Colonic mucosa (tissue), 4 donors: ENCODE measurements at places on chromosomes 3 and 15.

DNA sequence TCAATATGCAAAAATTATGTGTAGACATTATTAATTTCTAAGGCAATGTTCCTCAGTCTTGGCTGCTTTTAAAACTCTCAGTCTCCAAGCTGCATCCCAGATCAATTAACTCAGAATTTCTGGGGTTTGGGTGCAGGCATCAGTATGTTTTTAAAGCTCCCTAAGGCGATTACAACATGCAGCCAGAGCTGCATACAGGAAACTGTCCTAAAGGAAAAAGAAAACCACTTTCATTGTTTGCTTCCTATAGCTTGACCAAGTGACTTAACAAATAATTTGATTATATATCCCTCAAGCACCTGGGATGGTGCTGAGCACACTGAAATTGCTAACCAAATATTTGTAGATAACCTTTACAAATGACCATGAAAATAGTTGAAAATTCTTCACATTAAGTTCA lies 194.7 kb downstream of the DTWD1 start:
- no peak for DNase-seq

DNA sequence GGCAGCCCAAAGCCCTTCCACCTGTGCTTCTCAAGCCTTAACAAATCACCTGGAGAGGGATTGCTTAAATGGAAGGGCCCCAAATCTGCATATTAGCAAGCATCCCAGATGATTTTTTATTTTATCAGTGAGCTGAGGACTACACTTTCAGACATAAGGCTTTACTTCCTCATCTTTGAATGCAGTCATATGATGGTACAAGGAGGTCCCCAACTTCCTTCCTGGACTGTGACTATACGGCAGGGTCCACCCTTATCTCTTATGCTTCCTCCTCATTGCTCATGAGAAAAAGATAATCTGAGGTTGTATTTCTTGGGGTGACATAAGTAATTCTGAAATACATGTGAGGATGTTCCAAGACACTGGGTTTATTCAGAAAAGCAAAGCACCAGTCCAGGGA lies 13.7 kb upstream of the HEG1 start:
- no peak for DNase-seq

DNA sequence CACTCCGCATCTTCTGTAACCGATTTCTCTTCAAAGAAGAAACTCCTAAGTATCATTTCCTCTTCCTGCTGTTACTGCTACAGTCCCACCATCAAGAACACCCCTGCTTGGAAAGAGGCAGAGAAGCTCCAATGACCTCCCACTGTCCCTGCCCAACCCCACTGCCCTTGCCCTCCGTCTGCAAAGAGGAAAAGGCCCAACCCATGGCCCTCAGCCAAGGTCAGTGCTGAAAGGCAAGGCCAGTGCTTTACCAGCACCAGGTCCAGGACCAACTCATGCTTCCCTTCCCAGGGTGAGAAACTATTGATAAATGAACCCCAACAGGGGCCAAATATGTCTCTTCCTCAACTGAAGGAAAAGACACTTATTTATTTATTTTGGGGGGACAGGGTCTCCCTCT lies 22.5 kb downstream of the FAM240A start:
- DNase-seq: no peak

DNA sequence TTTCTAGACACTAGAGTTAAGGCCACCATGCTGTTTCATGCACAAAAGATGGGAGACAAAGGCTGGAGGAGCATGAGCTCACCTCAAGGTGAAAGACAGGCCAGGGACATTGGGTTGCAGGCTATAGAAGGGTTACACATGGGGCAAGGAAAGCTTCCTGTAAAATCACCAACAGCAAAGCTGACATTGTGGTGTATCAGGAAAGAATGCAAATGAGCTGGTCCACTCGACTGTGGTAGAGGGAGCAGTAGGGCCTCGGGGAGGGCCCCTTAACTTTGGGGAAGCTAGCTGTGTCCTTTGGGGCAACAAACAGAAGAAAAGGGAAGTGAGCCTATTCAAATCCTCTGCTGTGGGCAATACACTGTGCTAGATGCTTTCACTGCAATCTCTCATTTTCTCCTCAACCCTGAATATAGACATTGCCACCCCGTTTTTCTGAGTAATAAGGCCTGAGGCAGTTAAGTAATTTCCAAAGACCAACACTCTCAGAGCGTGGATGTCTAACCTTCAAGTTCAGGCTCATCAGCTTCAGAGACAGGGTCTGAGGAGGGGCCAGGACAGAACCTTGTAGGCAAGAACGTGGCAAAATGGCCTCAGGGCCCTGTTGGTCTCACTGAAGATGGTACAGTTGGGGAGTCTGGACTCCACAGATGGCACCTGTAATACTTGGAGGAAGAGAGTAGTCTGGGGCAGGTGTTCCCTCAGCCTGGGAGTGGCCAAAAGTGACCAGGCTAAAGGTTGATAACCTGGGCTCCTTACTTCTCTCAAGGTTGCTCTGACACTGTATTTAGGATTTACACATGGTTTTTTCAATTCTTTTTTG lies 24.1 kb downstream of the CX3CR1 start:
- DNase-seq: no peak

DNA sequence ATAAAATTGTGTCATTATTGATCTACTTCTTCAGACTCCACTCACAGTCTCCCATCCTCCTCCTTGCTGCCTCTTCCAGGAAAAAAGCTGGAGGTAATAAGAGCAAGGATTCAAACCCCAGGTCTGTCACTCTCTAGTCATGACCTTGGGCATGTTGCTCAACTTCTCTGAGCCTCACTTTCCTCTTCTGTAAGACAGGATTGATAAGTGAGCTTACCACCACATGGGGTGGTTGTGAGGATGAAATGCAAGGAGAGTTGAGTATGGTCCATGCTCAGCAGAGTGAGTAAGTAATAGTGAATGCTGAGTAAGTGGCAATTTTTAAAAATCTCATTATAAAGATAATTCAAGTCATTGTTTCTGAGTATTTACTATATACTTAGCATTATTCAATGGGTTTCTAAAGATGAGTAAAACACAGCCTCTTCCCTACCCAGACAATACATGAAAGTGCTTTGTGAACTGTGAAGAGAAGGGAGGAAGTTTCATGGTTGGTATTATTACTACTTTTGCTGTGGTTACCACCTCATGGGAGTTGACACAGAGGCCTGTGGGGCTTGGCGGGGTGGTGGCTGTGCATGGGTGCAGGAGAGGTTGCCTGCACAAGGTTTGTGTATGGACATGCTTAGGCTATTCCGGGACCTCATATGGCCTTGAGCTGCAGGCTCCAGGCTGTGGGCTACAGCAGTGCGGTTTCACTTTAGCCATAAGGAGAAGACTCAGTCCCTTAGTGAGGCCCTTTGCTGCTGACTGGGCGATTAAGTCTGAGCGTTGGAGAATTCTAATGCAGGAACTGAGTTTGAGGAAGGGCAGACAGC lies 30.0 kb downstream of the SLC6A11 start:
- no peak for DNase-seq

GRCh38 chr3:173404156-173404555 lies 6.6 kb downstream of the NLGN1 start:
- no peak for DNase-seq
